Sigmoid colon (tissue), 7 donors: ENCODE measurements at places on chromosomes 12 and 14.
A peak's percentile ranks its signal among the peaks of the same experiment; 100 is the strongest.

DNA sequence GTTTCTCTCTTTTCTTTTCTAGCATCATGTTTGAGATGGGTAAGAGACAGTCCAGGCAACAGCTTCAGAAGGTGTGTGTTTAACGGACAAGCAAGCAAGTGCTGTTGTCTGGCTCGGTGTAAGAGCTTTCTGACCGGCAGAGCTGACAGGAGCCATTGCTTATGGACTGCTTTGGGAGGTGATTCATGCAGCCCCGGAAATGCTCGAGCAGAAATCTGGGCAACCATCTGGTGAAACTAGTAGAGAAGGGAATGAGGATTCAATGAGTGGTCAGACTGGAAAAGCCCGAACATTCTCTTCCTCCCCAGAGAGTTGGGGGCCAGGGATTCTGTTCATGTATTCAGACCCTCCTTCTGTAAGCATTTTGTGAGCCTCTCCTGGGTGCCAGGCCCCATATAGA lies 24.4 kb downstream of the TUNAR start:
- DNase-seq, result no peak

DNA sequence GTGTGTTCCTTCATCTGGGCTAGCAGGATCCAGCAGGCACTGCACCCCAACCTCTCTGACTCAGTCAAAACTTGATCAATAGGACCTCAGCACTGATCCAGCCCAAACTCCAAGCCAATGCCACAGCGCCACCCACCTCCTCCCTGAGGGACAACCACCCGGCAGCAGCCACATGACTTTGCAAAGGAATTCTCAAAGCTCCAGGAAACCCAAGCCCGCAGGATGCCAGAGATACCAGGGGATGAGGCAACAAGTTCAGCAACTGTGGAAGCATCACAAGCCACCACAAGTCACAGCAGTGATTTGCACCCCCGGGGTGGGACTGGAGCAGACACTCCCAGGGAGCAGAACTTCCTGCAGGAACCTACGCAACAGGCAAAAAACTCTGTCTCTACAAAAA lies 37.3 kb downstream of the ACTN1 start:
- peak; percentile 83 for DNase-seq

DNA sequence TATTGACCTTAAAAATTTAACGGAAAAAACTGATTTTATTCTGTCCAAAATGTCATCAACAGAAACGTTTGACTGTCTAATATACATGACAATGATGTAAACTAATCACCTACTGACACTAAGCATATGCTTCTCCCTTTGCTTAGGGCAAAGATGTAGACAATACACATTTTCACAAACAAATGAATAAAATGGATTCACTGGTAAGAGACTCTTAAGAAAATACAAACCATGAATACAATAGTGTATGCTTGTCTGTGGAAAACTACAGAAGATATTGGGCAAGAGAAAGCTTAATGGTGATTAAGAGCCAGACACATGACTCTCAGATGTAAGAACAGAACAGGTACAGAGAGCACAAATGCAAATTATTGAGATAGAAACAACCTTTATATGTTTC lies 1248.7 kb downstream of the FSCB start:
- DNase-seq, result no peak

DNA sequence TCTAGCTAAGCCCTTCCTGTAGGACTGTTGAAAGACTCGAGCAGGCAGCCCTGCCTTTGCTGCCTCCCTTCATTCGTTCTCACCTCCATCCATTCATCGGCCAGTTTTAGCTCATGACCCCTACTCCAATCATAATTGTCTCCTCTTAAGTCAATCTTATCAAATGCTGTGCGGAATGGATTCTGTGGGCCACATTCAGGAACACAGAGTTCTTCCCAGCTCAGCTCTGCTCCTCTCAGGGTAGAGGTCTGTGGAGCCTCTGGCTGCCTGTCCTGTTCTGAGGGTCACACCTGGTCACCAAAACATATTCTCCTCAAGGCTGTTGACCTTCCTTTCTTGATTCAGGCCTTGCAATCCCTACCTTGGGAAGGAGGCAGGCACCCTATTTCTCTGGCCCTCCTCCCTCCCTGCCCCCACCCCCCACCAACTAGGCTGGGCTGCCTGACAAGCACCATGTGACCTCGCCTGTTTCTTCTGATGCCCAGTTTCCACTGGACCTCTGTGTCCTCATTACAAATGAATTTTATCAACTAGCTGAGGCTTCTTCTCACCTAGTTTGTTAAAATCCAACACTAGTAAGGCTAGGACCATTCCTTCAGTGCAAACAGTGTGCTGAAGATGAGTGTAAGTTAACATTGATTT lies 3.5 kb downstream of the SMCO2 start:
- DNase-seq, result no peak

DNA sequence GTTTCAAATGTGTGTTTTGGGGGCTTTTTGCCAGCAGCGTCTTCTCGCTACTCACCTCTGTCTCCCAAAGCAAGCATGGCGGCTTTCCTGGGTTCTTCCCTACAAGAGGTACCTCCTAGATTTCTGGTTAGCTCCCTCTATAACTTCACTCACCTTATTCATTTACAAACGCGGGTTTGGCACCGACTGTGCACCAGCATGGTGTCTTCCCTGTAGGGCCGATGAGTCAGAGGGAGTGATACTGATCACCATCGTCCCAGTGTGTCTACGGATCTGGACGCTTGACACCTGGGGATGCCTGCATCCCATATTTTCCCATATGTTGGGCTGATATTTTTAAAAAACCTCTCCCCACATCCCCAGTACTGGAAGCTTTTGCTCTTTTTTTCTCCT lies 8.0 kb upstream of the SERPINA12 start:
- no peak for DNase-seq
